Brain microvascular endothelial cell (primary cell): ENCODE measurements at places on chromosomes 12 and 14.
A peak's percentile ranks its signal among the peaks of the same experiment; 100 is the strongest.

GRCh38 chr12:23767834-23768233 lies 181.6 kb downstream of the SOX5 start:
- DNase-seq: peak; percentile 2

- DNase-seq: no peak
These were observed 119.6 kb downstream of the NUAK1 start for GRCh38 chr12:106019144-106019543.

- DNase-seq: no peak
These were observed 8.2 kb downstream of the LUM start for GRCh38 chr12:91103101-91103500.

- no peak for DNase-seq
These were observed 603.3 kb upstream of the FLRT2 start for GRCh38 chr14:84926656-84927055.

GRCh38 chr12:108832208-108832607 lies 25.2 kb downstream of the SSH1 start:
- no peak for DNase-seq

GRCh38 chr12:43362910-43363694 lies 188.9 kb downstream of the ADAMTS20 start:
- DNase-seq: no peak

DNA sequence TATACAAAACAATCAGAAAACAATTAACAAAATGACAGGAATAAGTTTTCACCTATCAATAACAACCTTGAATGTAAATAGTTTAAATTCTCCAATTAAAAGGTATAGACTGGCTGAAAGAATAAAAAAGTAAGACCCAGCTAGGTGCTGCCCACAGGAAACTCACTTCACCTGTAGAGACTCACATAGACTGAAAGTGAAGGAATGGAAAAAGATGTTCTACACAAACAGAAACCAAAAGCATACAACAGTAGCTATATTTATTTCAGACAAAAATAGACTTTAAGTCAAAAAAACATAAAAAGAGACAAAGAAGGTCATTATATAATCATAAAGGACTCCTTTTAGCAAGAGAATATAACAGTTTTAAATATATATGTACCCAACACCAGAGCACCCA lies 152.4 kb upstream of the PWP1 start:
- DNase-seq: no peak

- DNase-seq: no peak
These were observed at the start of gene ARHGAP9 for GRCh38 chr12:57479376-57480115. Gene ARHGAP9, minus strand, starts transcription at chr12:57479866. Its CDS starts 460 bp downstream, at chr12:57479406.

GRCh38 chr12:95607642-95608041 lies 56.4 kb upstream of the USP44 start:
- DNase-seq: no peak

- DNase-seq: no peak
These were observed 41.0 kb downstream of the TRAFD1 start for GRCh38 chr12:112166051-112167015.
